Fibroblast of skin of scalp (primary cell): ENCODE measurements at places on chromosomes 5 and 9.

- no peak for DNase-seq
These were observed 69.5 kb downstream of the NIPBL start for GRCh38 chr5:36946101-36946500.

DNA sequence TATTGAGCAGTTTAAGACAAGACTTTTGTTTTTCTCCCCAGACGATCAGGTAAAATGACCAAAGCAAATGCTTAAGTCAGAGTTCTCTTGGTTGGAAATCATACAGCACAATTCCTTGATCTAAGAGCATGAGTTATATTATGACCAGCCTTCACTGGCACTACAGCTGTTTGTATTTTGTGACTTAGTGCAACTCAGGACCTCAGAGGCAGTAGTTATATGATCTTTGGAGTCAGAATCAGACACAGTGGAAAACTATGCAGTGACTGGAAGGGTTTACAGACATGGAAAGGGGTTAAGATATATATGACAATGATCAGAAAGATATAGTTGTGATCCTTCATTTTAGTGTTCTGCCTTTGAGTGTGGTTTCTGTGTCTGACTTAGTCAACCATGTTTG is 24.3 kb downstream of the RAD23B start:
- DNase-seq, result no peak

GRCh38 chr5:141633871-141634561 is 2.6 kb downstream of the HDAC3 start:
- DNase-seq, result no peak

- DNase-seq, result peak; percentile 50
These were observed 15.5 kb downstream of the IGIP start for GRCh38 chr5:140141241-140141640.
